Endothelial cell of umbilical vein (primary cell): ENCODE measurements at places on chromosomes 7 and 10.

GRCh38 chr7:135109976-135110375 is 37.9 kb upstream of the TMEM140 start:
- no peak for DNase-seq

DNA sequence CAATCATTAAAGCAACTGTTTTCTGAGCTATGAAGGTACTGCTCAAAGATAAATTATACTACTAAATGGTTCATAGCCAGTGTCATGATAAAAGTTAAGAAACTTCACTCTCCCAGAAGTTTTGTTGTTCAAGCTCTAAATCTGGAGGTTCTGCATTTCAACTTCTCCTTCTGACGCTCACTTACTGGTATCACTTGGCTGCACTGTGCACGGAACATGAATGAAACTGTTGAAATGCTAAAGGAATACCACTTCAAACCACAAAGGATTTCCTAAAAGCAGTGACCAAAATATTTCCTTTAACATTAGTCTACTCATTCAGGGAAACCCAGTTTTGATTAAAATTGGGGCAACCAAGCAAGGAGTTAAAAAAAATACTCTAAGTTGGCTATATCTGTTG is 93.6 kb downstream of the UBE2H start:
- DNase-seq, result no peak

GRCh38 chr7:108684629-108685028 is 115.0 kb downstream of the DNAJB9 start:
- peak; percentile 50 for DNase-seq

- no peak for DNase-seq
Measured at GRCh38 chr10:17669185-17669872, 25.4 kb downstream of the STAM start.

GRCh38 chr7:134449680-134450079 is 9.2 kb downstream of the AKR1B1 start:
- no peak for DNase-seq

- DNase-seq, result no peak
Measured at GRCh38 chr10:6473901-6474370, 106.1 kb downstream of the PRKCQ start.

DNA sequence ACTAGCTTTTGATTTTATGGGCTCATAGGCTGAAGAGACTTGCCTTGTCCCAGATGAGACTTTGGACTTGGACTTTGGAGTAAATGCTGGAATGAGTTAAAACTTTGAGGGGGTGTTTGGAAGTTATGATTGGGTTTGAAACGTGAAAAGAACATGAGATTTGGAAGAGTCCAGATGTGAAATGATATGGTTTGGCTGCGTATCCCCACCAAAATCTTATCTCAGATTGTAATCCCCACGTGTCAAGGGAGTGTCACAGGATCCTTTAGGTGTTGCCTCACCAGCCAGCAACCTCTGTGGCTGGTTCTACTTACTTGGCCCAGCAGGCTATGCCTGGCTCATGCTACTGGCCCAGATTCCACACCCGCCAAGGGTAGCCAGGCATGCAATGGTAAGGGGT is 119.6 kb upstream of the NPY start:
- no peak for DNase-seq

DNA sequence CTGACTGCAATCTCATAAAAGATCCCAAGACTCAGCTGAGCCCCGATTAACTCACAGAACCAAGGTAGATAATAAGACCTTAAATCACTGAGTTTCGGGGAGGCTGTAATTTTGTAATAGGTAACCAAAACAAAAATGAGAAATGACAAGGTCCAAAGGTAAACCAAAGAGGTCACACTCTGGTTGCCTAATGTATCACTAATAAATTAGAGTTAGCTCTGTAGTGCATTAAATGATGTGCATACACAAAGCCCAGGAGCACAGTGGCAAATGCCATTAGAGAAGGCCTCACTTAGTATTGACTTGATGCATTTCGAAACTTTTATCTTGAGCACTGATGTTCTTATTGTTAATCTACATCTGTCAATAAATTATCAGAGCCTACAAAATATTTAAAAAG is 237.7 kb upstream of the CCDC6 start:
- DNase-seq, result no peak

GRCh38 chr10:102831322-102832071 is 5.7 kb downstream of the CYP17A1 start:
- DNase-seq, result no peak
